ENCODE measurements at places on chromosomes 6 and 20. TPM values are rescaled to one million over a fixed set of nuclear protein-coding genes. Genes with fewer than 3 reads are reported as not detected.
A peak's percentile ranks its signal among the peaks of the same experiment; 100 is the strongest.

DNA sequence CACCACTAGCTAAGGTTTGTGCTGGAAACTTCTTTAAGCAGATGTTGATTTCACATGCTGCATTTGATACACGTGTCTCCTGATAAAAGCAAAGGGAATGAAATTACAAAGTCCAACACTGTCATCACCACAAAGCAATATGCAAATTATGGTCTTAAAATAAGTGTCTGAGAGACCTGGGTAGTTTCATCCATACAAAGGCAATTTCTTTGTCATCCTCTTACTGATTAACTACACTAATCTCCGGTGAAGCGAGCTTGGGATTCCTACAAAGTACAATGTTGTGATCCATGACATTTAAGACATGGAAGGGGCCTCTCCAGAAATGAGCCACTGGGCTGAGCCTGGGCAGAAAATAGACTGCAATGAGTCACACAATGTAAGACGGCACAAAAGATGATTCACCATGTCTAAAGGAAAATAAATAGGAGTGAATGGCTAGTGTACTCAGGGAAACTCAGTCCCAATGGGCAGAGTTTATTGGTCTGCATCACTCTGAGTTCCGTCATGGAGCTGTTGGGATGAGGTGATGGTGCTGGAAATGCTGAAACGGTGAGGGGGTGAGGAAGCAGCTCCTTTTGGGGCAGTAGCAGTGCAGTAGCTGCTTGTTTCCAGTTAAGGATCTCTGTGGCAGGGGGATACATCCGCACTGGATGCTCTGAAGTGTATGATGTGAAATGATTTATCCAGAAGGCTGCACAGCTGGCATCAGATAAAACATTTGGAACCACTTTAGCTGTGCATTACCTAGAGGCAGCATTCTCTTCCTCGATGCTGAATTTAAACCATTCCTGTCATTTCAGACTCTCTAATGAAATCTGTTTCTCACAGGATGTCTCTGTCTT, 103.3 kb downstream of the IBTK start:
- no peaks in the 10 kb centered on the region for H3K36me3 ChIP-seq
- no peaks in the 10 kb centered on the region for H3K27me3 ChIP-seq
- H3K4me3 ChIP-seq = no peak overlapping the region
- peaks cover 3% of the 10 kb centered on the region for H3K4me1 ChIP-seq
- H3K27ac ChIP-seq = peak overlapping the region; percentile 26

DNA sequence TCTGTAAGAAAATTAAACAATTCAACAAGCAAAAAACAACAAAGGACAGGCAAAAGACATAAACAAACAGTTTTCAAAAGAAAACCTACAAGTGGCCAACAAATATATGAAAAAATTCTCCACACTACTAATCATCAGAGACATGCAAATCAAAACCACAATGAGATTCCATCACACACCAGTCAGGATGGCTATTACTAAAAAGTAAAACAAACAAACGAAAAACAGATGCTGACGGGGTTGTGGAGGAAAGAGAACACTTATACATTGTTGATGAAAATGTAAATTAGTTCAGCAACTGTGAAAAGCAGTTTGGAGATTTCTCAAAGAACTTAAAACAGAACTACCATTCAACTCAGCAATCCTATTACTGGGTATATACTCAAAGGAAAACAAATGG, 537.6 kb downstream of the HDGFL1 start:
- no peaks in the 10 kb centered on the region for H3K36me3 ChIP-seq
- H3K4me3 ChIP-seq = no peak overlapping the region
- peaks cover 2% of the 10 kb centered on the region for H3K4me1 ChIP-seq
- no peaks in the 10 kb centered on the region for H3K27me3 ChIP-seq

The OR2H1 gene
- not detected for total RNA-seq

DNA sequence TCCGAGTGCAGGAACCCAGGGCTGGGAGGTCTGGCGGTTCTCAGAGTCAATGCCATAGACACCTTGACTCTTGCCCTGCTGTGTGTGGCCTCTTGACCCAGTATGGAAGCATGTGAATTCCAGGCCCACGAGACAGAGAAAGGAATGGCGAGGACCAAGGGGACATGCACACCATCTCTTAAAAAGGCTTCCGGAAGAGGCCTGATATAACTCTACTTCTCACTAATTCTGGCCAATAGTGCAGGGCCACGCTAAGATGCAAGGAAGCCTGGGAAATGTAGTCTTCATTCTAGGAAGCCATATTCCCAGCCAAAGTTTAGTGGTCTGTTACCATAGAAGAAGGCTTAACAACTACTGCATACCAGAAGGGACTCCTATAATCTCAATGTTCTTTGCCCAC, 177.0 kb upstream of the KCNG1 start:
- peaks cover 7% of the 10 kb centered on the region for H3K4me1 ChIP-seq
- H3K27me3 ChIP-seq = peaks cover 7% of the 10 kb centered on the region
- no peak overlapping the region for H3K27ac ChIP-seq
- DNase-seq = no peak
- no peaks in the 10 kb centered on the region for H3K36me3 ChIP-seq

DNA sequence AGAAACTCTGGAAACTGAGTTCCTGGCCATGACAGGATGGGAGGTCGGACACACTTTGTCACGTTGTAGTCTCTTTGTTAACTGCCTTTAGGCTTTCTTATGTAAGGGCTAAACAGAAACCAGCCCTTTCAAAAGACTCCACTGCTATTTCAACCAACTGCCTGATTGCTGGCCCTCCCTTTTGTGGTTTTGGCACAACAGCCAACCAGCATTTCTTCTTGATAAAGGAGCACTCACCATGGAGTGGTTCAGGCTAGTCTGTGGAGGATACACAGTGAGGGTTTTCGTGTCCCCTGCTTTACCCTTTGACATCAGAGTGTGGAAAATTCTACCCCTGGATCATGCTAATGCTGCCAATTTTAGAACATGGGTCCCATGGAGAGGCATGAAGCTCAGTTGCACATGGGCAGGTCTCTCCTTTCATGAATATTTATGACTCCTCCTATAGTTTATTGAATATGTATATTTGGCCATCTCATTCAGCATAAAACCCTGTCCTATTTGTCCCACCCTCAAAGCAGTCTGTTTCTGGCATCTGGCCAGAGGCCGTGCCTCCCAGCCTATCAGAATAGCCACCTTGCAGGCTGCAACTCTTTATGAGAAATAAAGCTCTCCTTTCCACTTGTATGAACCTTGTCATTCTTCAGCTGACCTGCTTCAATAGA, 148.3 kb downstream of the HS3ST5 start:
- H3K27ac ChIP-seq = no peak overlapping the region
- H3K4me1 ChIP-seq = no peaks in the 10 kb centered on the region

GRCh38 chr6:28370440-28370839, 20.7 kb downstream of the ZKSCAN3 start:
- H3K36me3 ChIP-seq = peaks cover 8% of the 10 kb centered on the region
- no peak for DNase-seq
- no peaks in the 10 kb centered on the region for H3K4me1 ChIP-seq
- no peak overlapping the region for H3K27ac ChIP-seq
- H3K4me3 ChIP-seq = no peak overlapping the region

All from IMR-90 (cell line).